ENCODE measurements at places on chromosomes 12 and 14.

DNA sequence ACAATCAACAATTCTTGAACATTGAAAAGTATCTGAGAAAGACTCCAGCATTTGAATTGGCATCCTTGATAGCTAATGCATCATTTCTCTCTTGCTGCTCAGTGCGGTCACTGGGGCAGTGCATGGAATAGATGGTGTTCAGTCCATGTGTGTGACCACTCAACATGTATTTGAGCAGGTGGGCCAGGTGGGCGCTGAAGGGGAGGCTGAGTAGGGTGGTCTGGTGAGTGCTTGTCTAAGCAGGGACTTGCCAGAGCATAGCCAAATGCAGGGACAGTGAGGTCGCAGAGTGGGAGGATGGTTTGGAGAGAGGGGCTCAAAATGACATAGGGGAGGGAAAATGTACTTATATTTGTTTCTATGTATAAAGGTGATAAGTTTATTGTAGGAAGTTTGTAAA lies 409.0 kb downstream of the TMEM121 start:
- H3K4me1 ChIP-seq: peaks cover 5% of the 10 kb centered on the region
- no peak overlapping the region for H3K4me3 ChIP-seq
- H3K36me3 ChIP-seq: peaks cover 5% of the 10 kb centered on the region

- no peaks in the 10 kb centered on the region for H3K36me3 ChIP-seq
- H3K27me3 ChIP-seq: no peaks in the 10 kb centered on the region
- no peak overlapping the region for H3K4me3 ChIP-seq
- H3K27ac ChIP-seq: no peak overlapping the region
- DNase-seq: no peak
Observed at GRCh38 chr12:87953256-87953860, 75.8 kb downstream of the C12orf50 start.

- no peaks in the 10 kb centered on the region for H3K36me3 ChIP-seq
- H3K4me3 ChIP-seq: no peak overlapping the region
- no peak overlapping the region for H3K27ac ChIP-seq
- no peaks in the 10 kb centered on the region for H3K4me1 ChIP-seq
- no peak for DNase-seq
Observed at GRCh38 chr12:10027311-10027710, 3.2 kb upstream of the CLEC9A start.

DNA sequence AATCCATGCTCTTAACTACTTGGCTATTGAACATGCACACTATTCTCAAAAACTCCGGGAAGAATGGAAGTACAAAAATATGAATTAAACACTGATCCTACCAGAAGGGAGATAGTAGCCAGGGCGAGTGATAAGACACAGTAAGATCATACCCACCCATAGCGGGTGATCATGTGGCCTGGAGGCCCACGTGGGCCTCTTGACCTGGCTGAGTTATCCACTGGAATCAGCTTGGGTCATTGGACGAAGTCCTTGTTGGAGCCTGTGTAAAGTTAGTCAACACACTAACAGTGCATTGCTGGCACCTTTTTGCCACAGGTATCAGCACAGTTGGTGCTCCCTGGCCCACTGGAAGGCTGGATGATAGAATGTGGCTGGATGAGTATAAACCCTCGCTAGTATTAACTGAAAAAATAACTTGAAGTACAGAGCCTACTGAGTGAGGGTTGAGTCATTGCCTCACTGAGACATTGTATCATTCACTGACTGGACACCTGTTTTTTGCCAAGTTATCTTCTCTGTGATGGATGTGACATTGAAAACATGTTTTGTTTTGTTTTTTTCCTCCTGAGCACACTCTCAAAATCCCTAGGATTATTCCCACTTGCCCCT lies 149.2 kb upstream of the FUT8 start:
- peaks cover 5% of the 10 kb centered on the region for H3K4me1 ChIP-seq
- no peak overlapping the region for H3K4me3 ChIP-seq
- peaks cover 2% of the 10 kb centered on the region for H3K36me3 ChIP-seq
- no peak for DNase-seq
- no peaks in the 10 kb centered on the region for H3K27me3 ChIP-seq
- no peak overlapping the region for H3K27ac ChIP-seq
